Dorsolateral prefrontal cortex (tissue), 122 donors: ENCODE measurements at places on chromosomes 6 and 20.
A peak's percentile ranks its signal among the peaks of the same experiment; 100 is the strongest.

- no peak for DNase-seq
These were observed 31.9 kb downstream of the HLA-DPB1 start for GRCh38 chr6:33107641-33108040.

GRCh38 chr6:3359101-3359752 lies 97.6 kb downstream of the SLC22A23 start:
- DNase-seq: no peak

- no peak for DNase-seq
These were observed 45.3 kb downstream of the PRR18 start for GRCh38 chr6:166262743-166263515.

DNA sequence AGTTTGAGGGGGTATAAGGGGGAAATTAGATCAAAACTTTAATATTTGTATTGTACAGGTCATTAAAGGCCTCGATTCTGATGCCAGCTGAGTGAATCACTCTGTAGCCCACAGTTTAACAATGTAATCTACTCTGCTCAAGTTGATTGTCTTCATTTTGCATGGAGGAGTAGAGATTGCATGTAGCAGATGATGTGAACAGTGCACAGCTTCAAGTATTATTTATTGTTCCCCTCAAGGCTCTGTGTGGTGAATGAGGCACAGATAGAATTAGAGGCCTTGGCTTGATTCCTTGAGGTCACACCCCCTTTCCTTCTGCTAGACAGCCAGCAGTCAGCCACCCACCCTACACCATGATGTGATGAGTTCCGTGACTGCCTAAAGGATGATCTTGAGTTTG lies 38.1 kb downstream of the TXLNB start:
- DNase-seq: no peak

DNA sequence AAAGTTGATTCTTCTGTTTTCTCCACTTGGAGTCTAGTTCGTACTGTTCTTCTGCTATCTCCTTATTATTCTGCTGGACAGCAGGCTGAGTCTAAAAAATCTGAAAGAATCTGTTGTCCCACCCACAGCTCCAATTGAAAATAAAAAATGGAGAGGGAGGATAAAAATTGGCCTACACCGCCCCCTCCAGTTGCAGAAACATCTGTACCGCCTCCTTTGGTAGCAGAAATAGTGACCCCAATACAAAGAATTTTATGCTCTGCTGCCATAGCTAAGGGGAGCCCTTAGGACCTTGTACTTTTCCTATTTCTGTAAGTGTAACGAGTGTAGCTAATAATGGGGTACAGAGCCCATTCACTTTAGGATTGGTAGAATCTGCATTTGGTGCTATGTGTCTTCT lies 4.9 kb upstream of the FKBP1A start:
- no peak for DNase-seq

- peak; percentile 15 for DNase-seq
These were observed 199.0 kb downstream of the DLL1 start for GRCh38 chr6:170091639-170092579.

GRCh38 chr6:25050356-25050755 lies 114.6 kb upstream of the RIPOR2 start:
- DNase-seq: no peak

- no peak for DNase-seq
These were observed 553 bp downstream of the ZSCAN16 start for GRCh38 chr6:28124971-28125353.

DNA sequence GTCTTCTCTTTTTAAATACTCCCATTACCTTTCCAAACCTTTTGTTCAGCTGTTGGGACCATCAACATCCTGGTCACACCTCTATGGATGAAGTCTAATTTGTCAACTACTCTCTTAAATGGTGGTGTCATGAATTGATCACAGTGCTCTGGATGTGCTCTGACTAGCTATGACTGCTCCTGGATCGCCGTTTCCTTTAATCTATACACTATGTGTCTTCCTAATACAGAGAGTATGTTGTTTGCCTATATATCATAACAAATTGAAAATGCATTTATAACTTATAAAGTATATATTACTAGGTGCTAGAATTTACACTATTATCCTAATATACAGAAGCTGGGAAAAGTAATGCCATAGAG lies 357.5 kb downstream of the LAMA2 start:
- DNase-seq: no peak

GRCh38 chr20:59222253-59223181 lies 58.9 kb downstream of the ZNF831 start:
- DNase-seq: peak; percentile 73

DNA sequence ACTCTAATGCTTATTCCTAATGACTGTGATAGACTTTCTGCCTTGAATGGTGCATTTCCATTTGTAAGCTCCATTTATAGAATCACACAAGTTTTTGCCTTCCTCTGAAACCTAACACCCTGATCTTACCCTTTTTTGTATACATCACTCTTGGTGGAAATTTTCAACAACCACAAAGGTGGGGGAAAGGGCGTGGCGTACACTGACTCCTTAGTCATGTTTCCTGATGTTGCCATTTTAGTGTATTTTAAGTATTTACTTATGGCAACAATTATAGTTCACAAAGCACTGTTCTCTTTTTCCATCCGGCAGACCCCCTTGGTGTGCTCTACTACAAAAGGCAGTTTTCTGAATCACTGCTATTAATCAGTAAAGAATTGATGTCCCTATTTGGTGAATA lies 92.0 kb downstream of the ATXN1 start:
- DNase-seq: no peak

- DNase-seq: peak; percentile 84
These were observed 48.9 kb downstream of the NOL4L start for GRCh38 chr20:32535953-32536823.

DNA sequence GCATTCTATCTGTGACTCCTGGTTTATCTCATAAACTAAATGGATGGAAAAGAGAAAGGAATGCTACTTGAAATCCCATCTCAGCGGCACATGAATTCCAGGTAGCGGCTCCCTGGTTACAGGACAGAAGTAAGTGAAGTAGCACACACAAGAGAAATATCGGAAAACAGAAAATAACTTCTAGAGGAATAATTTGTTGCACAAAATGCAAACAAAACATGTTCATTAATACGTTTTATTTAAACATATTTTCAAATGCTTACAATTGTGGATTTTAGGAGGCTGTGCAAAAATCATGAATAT lies 26.5 kb upstream of the RPS6KA2 start:
- DNase-seq: no peak

- DNase-seq: no peak
These were observed 109.4 kb upstream of the SNX9 start for GRCh38 chr6:157713451-157714152.

DNA sequence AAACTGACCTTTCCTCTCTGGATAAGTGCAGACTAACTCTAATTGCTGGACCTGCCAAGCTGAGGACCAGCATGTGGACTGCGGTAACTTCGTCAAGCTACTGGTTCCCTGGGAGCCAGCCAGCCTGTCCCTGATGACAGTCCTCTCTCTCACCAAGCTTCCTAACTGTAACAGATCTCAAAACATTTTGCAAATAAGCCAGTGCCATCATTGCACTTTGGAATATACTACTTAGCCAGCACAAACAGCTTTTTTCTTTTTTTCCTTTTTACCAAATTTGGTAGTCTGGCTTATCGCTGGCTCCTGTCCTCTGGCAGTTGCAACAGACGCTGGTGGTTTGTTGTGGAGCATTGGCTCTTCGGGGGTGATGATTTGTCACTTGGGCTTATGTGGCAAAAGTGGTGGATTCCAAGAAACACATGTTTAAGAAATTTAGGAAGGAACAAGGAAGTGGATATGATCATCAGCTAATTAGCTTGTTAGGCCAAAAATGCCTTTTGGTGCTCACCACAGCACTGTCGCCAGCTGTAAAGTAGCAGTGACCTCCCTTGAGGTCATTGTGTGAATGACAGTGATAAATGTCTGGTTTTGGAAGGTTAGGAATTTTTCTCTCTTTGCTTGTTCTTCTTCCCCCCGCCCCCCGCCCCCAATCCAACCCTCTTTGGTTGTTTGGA lies 171.7 kb downstream of the CLIC5 start:
- no peak for DNase-seq

- no peak for DNase-seq
These were observed 98.6 kb downstream of the RFX6 start for GRCh38 chr6:116975600-116975999.

DNA sequence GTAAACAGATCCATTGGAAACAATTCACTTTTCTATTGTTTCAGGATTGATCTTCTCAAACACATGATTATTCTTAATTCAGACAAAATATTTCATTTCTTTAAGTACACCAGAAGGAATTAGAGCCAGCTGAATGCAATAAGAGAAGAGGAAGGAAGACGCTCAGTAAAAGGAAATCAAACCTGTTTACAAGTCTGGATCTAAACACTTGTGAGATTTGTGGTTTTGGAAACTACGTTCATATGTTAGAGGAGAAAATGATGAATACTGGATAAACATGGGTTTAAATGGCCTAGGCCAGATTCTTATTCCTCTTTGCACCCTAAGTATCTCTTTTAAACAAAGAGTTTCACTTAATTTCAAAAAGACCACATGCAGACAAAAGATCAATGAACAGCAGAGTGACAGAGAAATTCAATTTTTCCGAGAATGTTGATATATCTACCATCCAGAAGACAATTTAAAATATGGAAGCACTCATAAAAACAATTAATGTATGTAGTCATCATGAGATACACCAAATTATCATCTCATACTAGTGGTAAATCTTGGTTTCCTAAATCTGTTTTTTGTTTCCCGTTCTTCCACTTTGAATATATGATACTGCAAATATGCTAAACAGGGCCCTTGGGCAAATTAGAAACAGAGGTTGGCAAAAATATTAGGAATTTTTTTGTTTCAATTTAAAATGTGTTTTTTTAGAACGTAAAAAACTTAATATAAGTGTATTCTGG lies 703.5 kb upstream of the CITED2 start:
- DNase-seq: no peak

GRCh38 chr6:22513667-22514066 lies 55.7 kb upstream of the HDGFL1 start:
- DNase-seq: no peak

DNA sequence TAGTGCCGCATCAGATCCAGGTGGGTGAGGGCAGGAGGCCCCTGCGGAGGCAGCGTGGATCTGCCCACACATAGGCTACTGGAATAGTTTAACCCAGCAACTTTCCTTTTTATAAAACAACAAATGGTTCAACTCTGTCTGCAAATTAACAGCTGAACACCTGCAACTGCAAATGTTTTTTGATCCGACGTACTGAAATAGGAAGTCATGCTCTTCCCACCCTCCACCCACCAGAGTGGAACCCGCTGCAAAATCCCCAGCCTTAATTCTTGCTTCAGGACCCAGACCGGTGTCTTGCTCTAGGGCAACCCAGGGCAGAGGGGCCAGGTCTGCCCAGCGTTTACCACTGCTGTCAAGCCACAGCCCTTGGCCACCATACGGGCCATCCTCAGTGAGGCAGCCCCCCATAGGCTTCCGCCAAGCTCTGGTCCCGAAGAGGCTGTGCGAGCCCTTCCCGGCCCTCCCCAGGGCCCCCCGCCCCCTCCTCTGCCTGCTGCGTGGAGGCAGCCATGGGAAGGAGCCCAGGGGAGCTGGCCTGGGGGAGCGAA lies 334.3 kb downstream of the ZFAND3 start:
- DNase-seq: no peak

DNA sequence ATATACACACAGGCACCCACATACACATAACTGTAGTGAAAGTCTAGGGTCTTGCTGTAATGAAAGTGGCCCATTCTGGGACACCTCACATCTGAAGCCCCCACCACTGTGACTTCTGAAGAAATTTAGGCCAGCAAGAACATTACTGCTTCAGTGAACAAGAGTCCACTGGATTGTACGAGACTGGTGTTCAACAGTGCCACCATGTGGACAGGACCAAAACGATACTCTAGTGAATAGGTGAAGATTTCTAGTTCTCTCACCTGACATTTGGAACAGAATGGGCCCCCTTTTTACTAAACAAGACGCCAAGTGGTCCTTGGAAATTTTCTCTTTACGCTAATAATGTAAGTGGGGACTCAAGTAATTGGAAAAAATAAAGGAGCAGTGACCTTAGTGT lies 156.9 kb downstream of the MAFB start:
- DNase-seq: no peak

- no peak for DNase-seq
These were observed 20.8 kb downstream of the SLC12A5 start for GRCh38 chr20:46049815-46050214.

- no peak for DNase-seq
These were observed 107.1 kb upstream of the LGSN start for GRCh38 chr6:63426844-63427243.

GRCh38 chr6:99017150-99017549 lies 69.4 kb upstream of the FBXL4 start:
- no peak for DNase-seq

GRCh38 chr6:34792605-34793500 lies 970 bp downstream of the BLTP3A start:
- no peak for DNase-seq

- DNase-seq: no peak
These were observed 4.4 kb downstream of the MYLK2 start for GRCh38 chr20:31823360-31824124.

DNA sequence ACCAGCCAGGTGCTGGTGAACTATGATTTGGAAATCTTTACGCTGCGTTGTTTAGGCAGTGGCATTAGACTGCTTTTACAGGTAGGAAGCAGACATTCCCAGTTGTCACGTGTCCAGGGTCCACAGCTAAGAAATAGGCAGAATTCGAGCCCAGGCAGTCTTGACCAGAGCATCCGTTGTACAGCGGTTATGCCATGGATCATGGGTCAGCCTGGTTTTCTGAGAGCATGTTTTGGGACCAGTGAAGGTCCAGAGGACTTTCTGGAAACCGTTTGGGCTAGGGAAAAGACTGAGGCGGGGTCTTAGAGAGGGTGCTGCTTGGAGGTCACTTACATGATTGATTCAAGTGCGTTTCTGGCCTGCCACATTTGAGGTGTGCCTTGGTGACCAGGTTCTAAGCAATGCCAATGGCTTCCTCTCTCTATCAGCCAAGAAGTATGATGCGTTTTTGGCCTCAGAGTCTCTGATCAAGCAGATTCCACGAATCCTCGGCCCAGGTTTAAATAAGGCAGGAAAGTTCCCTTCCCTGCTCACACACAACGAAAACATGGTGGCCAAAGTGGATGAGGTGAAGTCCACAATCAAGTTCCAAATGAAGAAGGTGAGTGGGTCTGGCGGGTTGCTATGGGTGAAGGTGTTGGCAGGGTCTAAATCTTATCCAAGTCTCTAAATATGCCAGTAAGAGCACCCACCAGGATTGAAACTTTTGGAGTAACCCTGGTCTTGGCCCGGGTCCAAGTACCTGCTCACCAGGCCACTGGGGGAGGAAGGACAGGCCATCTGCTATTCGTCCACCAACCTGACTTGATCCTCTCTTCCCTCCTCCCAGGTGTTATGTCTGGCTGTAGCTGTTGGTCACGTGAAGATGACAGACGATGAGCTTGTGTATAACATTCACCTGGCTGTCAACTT lies 1.8 kb downstream of the RPL10A start:
- DNase-seq: no peak

- no peak for DNase-seq
These were observed 59.6 kb downstream of the MOXD1 start for GRCh38 chr6:132341646-132342045.

- DNase-seq: no peak
These were observed 100.4 kb downstream of the PXDC1 start for GRCh38 chr6:3650959-3651697.

GRCh38 chr6:169164986-169165385 lies 88.7 kb downstream of the THBS2 start:
- no peak for DNase-seq

GRCh38 chr20:51880188-51880587 lies 77.9 kb upstream of the SALL4 start:
- no peak for DNase-seq

GRCh38 chr6:28944412-28944865 lies 20.7 kb upstream of the TRIM27 start:
- peak; percentile 50 for DNase-seq
